Activated CD8-positive, alpha-beta memory T cell treated with anti-CD3 and anti-CD28 coated beads for 48 hours (primary cell): ENCODE measurements at places on chromosomes 1 and 21.

DNA sequence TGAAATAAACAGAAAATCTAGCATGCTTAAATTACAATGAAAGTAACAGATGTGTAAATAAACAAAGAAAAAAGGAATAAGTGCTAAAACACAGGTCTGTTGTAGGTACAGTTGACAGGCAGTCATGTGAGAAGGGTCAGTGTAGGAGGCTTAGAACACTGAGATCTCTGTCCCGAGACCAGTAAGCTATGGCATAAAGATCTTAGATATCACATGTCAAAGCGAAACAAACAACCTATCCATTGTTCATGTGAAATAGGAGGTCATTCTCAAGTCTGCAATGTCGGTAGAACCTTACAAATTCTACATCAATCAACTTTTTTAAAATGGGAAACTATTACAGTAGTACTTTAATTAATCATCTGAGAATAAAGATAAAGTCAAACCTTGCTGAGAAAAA, 428.9 kb upstream of the ADGRL2 start:
- no peak for DNase-seq

DNA sequence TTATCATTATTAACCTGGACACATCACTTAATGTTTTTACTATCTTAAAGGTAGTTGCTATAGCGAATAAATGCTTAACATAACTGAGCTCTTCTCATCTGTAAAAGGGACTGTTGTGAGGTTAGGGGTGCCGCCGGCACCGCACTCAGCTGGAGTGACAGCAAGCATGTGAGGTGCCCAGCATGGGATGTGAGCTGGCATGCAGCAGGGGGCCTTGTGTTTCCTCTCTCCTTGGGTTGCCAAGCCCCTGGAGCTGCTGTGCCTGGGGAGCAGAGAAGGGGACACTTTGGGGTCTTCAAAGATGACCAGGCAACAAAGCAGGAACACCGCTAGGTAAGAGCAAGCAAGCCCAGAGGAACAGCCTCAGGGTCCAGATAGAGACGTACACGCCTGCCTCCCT, 2.1 kb upstream of the ZC3H12A start:
- DNase-seq = no peak

GRCh38 chr1:85504417-85504816, 39.5 kb upstream of the DDAH1 start:
- no peak for DNase-seq

- DNase-seq = no peak
Observed at GRCh38 chr1:245301921-245302320, 147.1 kb downstream of the KIF26B start.

- no peak for DNase-seq
Observed at GRCh38 chr1:52926864-52927211, 238 bp upstream of the SCP2 start.

DNA sequence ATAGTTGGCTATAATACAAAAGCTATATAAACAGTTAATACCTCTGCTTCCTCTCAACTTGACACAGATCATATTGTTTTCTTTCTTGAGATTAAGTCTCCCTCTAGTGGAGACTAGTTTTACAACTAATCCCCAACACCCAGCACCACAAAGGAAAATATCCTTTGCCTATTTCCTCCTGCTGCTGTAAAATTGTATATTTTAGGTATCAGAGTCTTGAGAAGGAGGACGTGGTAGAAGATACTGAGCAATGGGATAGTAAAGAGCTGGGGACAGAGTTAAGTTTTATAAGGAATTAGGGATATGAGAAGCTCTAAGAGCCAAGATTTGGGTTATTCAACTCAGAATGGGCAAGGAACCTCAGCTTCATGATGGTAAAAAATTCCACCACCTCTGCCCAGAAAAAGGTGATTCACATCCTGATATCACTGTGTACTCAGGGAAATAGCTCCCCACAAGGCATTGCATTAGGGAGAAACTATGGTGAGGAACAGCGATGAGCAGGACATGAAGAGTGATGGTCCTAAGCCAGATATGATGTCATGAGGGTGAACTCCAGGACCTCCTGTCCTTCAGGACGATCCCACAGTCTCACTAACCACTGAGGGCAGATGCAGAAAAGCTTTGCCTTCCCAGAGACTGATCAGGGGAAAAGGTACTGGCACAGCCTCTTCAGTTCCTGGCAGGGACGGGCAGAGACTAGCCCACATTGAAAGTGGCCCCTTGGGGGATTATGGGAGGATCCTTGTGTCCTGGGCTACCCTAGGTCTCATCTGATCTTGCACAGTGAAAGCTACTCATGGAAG, 14.7 kb upstream of the CFAP126 start:
- no peak for DNase-seq

DNA sequence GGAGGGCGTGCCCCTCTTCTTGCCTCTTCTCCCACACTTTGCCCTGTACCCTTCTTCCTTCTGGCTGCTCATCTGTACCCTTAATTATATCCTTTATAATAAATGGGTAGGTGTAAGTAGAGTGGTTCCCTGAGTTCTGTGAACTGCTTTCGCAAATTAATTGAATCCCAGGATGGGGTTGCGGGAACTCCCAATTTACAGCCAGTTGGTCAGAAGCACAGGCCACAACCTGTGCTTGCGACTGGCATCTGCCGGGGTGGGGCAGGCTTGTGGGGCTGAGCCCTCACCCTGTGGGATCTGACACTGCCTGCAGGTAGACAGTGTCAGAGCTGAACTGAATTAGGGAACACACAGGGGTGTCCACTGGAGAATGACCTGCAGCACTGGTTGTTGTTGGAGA, 244.9 kb downstream of the KCNJ6 start:
- no peak for DNase-seq

DNA sequence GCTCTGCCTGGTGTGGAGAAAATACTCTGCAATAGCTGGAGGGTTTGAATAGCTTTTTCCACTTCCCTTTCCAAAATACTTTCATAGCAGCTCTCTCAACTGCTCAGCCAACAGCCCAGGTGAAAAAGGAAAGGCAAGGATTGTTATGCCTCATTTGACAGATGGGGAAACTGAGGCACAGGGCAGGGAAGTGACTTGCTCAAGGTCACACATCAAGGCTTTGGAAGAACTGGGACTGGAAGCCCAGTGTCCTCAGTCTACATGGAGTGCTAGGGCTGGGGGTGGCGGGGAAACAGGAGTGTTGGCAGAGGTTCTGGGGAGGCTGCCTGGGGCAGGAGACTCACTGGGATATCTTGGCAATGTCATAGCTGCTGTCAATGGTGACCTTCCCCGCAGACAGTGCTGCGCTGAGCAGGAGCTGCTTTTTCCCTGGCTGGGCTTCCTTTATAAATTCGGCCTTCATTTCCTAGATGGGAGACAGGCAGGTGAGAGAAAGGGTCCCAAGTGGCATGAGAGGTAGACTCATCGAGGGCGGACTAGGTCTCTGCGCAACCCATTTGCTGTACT, 4.0 kb downstream of the CHI3L1 start:
- no peak for DNase-seq

GRCh38 chr1:172549621-172550280, 16.8 kb downstream of the SUCO start:
- DNase-seq = no peak

GRCh38 chr1:243821177-243821680, 28.8 kb downstream of the AKT3 start:
- no peak for DNase-seq

- no peak for DNase-seq
Observed at GRCh38 chr1:187078321-187078720, 249.6 kb downstream of the PLA2G4A start.

DNA sequence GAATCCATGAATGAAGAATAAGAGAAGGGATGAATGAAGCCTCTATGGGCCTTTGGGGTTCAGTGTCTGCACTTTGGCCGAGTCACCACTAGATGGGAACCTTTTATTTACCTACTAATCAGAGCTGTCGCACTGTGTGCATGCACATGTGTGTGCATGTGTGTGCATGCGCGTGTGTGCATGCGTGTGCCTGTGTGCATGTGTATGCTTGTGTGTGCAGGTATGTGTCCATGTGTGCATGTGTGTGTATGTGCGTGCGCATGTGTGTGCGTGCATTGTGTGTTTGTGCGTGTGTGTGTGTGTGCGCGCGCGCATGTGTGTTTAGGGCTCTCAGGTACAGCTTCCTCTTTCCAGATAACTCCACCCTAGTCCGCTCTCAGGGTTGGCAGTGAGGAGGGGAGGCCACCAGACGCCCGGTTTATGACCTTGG, 20.4 kb upstream of the UBXN10 start:
- no peak for DNase-seq

- no peak for DNase-seq
Observed at GRCh38 chr1:43552813-43553212, 22.1 kb downstream of the PTPRF start.

DNA sequence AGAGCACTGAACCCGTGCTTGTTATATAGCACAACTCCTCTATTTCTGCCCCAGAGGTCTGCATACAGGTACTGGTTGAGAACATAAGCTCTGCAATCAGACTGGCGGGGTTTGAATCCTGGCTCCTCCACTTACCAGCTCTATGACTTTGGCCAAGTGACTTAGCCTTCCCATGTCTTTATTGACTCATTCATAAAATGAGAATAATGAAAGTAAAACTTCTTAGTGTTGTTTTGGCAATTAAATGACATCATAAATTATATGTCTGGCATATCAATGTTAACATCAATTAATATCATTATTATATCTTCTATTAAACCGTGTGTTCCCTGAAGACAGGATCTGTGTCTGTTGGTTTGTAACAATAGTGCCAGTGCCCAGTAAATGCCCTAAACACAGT, 4.3 kb downstream of the INKA2 start:
- no peak for DNase-seq

- no peak for DNase-seq
Observed at GRCh38 chr21:42648606-42649005, 4.8 kb upstream of the PDE9A start.
